ENCODE measurements at places on chromosomes 5 and 9.

- no peak for DNase-seq
Observed at GRCh38 chr9:69249337-69249736, 75.3 kb downstream of the TJP2 start.

DNA sequence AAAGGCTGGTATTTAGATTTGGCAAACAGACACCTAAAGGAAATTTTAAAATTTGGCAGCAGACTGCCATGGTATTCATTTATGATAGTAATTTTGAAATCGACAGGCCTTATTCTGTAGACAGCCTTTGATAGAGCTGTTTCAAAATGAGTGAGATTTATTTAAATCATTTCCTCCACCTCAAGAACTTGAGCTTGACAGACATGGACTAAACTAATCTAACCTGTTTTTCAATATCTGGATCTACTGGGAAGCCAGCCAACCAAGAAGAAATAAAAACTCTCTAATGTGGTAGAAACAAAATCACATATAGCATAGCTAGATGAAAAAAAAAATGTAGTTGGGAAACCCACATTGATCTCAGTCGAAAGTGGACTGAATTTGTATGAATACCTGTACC, 56.9 kb upstream of the RASA1 start:
- no peak for DNase-seq

DNA sequence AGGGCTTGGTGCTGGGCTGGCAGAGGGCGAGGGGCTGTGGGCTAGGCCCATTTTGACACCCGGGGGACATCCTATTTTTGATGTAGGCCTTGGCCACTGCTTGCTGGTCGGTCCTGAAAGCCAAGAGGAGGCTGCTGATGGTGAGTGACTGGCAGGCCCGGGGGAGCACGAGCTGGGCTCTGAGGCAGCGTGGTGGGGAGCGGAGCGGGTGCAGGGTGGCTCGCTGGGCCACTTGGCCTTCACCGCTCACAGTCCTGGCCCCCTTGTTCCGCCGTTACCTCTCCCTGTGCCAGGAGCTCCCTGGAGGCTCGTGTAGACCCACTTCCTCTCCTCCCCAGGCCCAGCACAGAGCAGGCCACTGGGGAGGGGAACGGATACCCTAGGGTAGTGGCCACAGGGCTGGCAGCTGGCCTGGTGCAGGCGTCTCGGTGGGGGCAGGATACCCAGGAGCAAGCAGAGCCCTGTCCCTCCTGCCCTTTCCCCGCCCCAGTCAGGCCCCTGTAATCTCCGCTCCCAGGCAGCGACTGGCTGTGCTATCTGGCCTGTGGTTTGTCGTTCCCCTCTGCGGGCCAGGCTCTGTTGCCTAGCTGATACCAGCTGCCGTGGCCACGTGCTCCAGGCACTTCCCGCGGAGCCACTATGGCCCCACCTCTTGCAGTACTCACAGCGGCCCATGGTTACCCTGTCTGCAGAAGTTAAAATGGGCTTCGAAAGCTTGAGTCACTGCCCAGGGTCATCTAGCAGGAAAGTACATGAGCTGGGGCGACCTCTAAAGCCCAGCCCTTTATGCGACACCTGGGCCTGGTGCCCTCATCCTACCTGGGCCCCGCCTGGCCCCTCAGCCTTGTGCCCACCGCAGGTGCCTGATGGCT, 11.7 kb upstream of the DOLPP1 start:
- peak; percentile 30 for DNase-seq

- no peak for DNase-seq
Observed at GRCh38 chr9:130328349-130328801, 62.8 kb downstream of the HMCN2 start.

GRCh38 chr9:136544964-136545691, 720 bp downstream of the NOTCH1 start:
- DNase-seq: no peak

- DNase-seq: no peak
Observed at GRCh38 chr9:87556039-87556438, 58.4 kb downstream of the DAPK1 start.

- DNase-seq: no peak
Observed at GRCh38 chr5:160774666-160775315, 77.2 kb downstream of the ATP10B start.

DNA sequence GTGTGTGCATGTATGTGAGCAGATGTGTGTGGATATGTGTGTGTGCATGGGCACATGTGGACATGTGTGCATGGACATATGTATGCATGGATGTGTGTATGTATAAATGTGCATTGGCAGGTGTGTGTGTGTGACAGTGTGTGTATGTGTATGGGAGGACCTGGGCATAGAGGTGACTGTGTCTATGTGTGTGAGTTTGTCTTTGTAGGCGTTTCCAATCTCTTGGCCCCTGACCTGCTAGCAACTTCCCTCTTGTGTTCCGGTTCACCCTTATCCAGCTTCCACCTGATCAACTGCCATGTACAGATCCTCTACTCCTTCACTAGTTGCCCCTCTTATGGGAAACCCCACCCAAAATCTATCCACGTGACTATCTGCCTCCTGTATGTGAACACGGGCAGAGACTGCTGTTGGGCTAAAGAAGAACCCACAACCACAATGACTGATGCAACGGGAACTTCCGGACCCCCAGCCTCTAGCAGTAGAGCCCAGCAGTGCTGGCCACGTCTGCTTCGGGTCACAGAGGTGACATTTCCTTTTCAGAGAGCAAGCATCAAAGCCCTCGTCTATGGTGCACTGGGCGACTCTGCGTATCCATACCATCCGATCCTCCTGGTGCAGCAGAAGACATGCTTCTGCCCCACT, 24.9 kb upstream of the GADD45G start:
- peak; percentile 8 for DNase-seq

- no peak for DNase-seq
Observed at GRCh38 chr5:30113542-30113941, 1079.9 kb upstream of the CDH6 start.

GRCh38 chr5:34806532-34806931, 32.4 kb upstream of the TTC23L start:
- no peak for DNase-seq

GRCh38 chr5:17113174-17113958, 104.1 kb upstream of the BASP1 start:
- DNase-seq: no peak

DNA sequence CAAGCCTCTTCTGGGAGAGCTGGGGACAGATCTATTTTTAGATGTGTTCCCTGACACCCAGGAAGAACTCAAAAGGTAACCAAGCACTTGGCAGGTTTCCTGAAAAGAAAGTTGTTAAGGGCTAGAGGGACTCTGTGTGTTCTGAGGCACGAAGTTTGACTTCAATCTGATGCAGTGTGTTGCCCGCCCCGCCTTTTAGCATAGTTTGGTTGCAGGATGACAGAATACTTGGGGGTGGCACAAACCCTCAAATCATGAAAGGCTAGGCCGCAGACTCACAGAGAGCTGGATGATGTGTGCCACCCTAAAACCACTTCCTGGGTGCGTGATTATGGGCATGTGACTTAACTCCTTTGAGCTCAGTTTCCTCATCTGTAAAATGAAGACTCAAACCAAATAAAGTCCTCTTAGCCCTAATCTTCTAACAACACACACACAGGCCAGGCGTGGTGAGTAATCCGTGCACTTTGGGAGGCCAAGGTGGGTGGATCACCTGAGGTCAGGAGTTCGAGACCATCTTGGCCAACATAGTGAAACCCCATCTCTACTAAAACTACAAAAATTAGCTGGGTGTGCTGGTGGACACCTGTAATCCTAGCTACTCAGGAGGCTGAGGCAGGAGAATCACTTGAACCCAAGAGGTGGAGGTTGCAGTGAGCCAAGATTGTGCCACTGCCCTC, 12.8 kb upstream of the NDFIP1 start:
- peak; percentile 50 for DNase-seq

DNA sequence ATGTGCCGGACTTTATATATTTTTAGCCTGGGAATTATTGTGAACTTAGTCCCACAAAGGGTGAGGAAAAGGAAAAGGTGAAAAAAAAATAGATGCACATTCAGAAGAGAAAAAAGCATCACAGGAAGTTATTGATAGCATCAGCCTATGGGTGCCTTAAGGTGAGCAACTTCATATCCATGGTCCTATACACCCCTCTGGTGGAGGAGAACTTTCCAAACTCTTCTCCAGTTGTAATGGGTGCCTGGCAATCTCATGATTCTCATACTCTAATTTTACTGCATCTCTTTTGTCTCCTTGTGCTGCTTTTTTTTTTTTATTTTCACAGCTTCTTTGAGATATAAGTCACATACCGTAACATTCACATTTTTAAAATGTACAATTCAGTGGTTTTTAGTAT, 107.4 kb downstream of the JAKMIP2 start:
- DNase-seq: no peak

DNA sequence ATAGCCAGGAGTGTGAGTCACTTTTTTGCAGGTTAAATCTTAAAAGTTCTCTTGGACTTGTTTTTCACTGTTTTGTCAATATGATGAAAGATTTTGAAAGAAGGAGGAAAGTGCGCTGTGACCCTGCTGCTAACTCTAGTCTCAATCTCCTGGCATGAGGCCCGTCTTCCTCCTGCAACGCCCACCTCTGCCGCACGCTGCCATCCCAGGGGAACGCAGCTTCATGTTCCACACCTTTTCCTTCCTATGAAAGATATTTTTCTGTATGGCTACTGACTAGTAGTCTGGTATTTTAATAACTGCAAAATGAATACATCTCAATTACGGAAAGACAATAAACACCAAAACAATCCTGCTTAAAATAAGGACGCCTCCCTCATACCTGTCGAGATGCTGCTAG, 8.3 kb downstream of the PPIC start:
- DNase-seq: no peak

- DNase-seq: no peak
Observed at GRCh38 chr5:84623019-84623418, 238.3 kb upstream of the EDIL3 start.

GRCh38 chr9:19799784-19800183, 10.9 kb upstream of the SLC24A2 start:
- no peak for DNase-seq

- no peak for DNase-seq
Observed at GRCh38 chr5:172089298-172090117, 83.1 kb upstream of the FBXW11 start.

DNA sequence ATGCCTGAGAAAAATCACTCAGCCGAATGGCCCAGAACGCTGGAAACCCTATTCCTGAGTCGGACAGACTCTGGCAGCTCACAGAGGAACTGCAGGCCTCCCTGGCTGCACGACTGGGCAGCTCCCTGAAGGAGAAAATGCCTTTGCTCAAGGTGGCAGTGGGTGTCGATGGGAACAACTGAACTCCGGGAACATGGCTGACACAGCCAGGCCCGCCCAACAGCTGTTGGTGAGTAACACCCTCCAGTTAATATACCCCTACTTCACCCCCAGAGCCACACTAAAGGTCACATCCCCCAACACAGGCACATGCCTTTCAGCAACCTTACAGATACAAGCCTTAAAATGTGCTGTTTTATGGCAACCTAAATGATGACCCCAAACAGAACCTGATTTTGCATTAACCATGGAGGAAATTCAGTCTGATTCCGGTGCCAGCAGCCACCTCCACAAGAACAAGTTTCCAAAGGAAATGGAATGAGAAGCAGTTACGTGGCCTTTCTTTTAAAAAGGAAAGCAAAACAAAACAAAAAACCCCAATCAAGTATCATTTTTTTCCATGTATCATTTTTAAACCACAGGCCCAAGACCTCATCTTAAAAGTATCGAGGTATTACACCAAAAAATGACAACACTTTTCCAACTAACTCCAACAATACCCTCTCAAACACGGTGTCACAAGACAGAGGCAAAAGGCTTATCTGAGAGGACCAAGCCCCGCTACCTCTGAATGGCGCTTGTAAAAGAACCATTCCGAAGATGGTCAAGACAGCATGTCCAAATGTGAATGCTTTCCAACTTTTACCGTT, 3.1 kb downstream of the KLF9 start:
- no peak for DNase-seq

DNA sequence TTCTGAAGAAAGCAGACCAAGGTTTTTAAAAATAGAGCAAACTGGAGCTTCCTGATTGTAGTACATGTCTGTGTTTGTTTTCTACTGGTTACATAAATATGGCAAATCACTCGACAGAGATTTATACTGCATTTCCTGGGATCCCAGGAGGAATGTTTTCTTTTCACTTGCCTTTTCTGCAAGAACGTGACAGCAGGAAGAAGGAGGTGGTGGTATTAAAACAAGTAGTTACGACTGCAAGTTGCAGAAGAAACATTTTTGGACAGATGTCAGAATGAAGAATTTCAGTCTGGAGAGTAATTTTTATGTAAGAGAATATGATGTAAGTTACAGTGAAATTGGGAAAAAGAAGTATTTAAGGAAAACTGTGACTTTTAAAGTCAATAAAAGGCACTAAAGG, 253.7 kb upstream of the NFIL3 start:
- no peak for DNase-seq

DNA sequence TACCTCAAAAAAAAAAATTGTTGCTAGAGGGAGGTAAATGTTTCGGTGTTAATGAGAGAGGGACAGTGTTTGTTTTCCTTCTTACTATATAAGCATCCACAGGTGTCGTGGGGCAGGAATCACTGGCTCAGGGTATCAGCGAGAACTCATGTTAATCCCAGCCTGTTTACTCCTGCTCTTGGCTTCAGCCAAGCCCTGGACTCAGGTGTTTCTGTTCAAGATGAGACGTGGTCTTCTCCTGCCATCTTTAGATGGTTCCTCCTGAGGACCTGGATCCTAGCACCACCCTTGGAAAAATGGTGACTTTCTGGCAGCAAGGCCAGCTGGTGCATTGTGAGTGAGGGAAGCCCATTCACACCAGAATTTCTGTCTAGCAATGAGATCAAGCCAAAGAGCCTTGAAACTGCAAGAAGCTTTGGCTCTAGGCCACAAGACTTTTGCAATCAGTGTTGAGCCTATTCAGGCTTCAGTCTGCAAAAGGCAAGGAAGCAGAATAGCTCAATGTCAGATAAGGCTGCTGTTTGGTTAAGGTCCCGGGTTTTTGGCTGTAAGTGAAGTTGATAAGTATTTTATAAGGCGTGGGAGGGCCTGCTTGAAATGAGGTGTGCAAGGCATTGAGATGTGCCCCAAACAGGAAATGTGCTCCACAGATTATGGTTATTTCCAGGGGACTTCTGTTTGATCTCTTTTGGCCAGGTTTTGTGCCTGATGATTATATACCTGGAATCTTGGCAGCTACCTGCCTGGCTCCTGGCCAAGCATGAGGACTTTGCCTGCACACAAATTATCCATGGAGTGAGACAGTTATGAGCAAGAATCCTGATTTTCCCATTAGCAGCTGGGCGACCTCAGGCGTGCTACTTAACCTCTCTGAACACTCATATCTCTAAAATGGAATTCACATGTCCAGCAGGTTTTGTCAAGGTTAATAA, 99.8 kb downstream of the TENT4A start:
- DNase-seq: no peak

GRCh38 chr5:181120306-181120705, 10.7 kb downstream of the OR2V1 start:
- no peak for DNase-seq

GRCh38 chr9:91516777-91517176, 93.1 kb upstream of the NFIL3 start:
- no peak for DNase-seq

- DNase-seq: no peak
Observed at GRCh38 chr5:139660105-139660922, 12.2 kb downstream of the CXXC5 start.

GRCh38 chr9:18433620-18434019, 40.3 kb upstream of the ADAMTSL1 start:
- DNase-seq: no peak
